NCI-H2081 treated with DMSO at 0.1 percent for 48 hours (cell line): ENCODE measurements at places on chromosomes 12 and 14.

DNA sequence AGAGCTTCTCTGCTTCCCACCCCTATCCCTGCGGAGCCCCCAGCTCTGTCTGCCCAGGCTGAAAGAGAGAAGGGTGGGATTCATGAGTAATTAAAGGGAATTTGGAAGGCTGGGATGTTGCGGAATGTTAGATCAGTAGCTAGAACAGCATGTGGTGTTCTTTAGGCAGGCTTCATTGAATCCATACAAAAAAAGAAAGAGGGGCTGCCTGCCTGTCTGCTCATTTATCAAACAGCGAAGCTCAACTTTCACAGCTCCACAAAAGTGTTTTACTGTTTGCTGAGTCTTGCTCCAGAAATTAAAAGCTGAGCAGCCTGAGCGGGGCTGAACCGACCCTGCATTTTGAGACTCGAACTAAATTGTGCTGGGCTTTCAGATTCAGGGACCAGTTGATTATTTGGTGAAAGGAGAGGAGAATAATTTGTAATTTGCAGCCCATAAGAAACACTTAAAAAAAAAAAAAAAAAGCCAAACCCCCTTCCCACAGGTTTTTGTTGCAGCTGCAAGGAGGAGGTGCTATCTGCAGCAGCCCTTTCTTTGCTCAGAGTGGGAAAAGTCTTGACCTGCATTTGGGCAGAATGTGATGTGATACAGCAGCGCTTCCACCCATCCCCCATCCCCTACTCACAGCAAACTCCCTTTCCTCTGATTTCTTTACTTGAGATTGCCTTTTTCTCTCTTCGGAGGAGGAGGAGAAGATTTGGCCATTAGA lies 89.7 kb downstream of the RFX4 start:
- DNase-seq = no peak

DNA sequence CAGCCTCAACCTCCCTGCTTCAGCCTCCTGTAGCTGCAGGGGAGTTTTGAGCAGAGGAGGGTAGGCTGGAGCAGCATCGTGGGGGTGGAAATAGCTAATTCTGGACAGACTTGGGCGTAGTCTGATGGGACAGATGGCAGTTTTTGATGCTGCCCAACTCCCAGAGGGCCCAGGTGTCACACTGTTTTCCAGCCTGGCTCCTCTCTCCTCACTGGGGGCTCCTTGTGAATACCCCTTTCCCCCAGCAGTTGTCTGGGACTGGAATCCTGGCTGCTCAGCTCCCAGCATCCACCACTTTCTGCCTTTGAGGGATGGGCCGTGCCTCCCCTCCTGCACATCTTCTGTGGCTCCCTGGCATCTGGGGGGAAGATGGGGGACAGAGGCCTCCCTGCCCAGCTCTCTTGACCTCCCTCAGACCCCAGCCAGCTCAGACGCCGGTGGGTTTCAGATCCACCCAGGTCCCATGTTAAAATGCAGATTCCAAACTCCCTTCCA lies 34.0 kb downstream of the SH2B3 start:
- no peak for DNase-seq

- no peak for DNase-seq
Observed at GRCh38 chr12:124761056-124761455, 102.6 kb downstream of the SCARB1 start.

DNA sequence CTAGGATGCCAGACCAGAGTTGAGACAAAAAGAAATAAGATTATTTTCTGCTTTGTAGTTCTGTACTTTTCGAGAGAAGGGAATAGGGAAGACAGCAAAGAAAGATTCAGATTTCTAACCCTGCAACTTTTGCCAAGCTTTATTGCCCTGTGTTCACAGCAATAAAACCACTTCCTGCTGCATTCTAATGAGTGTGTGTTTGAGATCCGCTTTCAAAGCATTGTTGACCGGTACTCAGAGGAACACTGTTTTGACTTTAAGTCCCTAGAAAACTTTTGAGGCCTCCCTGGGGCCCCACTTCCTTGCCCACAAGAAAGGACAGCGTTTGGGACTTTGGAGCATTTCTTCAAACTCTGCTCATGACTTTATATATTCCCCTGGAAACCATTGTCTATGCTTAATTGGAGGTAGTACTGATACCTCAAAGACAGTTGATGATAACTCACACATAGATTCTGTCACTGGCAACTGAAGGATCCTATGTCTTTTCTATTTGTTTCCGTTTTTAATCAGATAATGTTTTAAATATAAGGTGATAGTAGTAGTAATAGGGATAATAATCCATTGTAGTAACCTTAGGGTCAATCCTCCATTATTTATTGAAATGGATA lies 1.3 kb downstream of the RNASE6 start:
- no peak for DNase-seq

DNA sequence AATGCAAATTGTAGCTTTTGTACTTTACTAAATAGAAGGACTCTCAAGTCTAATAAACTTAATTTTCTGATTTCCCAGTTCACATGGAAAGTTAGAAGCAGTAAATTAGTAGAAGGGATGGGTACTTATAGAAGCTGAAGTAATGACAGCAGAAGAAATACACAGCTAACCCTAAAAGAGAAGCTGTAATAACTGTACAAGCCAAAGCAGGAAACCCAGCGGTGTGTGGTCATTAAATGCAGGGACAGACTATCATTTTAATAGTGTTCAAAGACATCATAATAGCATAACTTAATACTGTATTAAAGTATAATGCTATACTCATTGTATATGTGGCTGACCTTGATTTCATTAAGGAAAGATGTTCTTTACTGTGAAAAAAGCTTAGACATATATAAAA lies 74.9 kb downstream of the PCNX1 start:
- no peak for DNase-seq

DNA sequence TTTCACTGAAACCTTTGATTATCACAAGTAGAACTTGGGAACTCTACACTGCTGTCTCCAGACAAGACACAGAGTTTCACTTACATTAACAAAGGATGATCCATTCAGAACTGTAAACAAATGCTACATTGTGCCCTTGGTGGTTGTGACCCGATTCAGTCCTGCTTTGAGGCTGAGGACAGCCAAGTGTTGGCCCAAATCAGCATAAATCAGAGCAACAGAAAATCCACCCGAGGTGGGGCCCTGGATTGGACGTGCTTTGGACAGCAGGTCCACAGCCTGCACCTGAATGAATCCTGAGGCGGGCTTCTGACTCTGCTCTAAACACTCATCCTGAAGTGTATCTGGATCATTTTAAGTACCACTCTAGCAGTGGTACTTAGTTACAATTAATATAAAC lies 68.8 kb downstream of the PPP2R5C start:
- DNase-seq = no peak

GRCh38 chr12:105426766-105427165 lies 96.3 kb downstream of the C12orf75 start:
- DNase-seq = no peak

DNA sequence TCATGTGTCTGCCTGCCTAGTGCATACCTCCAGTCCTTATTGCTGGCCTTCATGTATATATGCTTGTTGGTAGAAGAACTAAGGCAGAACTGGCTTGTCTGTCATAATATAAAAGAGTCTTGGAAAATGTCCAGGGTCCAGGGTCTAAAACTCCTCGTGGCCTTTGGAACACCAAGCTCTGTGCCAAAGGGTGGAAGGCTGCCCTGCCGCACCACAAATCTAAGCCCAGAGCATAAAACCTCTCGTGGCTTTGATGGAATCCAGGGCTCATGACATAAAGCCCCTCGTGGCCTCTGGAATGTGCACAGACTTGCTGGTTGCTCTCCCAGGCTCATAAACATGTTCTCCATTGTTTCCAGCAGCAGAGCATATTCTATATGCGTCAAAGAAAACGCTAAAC lies 107.9 kb downstream of the BBS10 start:
- no peak for DNase-seq

DNA sequence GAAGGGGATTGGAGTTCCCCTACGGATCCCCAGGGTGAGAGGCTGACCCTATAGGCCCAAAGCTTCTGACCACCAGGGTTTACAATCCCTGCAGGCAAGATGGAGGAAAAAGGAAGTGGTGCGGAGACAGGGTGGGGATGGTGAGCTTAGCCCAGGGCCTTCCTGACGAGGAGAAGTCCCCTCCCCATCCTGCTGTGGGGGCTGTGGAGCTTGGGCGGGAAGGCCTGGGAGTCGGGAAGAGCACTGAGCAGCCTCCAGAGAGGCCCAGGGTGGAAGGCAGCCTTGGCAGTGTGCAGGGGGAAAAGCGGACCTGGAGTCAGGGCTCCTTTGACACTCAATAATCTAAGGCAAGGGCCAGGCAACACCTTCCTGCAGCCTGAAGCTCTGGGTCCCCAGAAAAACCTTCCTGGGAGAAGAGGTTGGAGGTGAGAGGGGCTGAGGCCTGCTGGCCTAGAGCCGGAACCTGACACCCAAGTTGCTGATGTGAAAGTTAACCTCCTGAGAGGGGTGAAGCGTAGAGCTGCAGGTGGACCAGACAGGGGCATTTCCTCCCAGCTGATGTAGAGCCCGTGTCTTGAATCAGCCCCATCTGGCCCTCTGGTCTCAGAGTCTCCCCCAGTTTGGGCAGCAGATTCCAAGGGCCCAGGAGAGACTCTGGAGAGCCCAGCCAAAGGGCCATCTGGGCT lies 6.0 kb downstream of the HDAC7 start:
- DNase-seq = no peak

- DNase-seq = no peak
Observed at GRCh38 chr12:87381742-87382141, 647.5 kb downstream of the C12orf50 start.

GRCh38 chr12:131795690-131796410 lies 32.3 kb upstream of the MMP17 start:
- DNase-seq = peak; percentile 12

DNA sequence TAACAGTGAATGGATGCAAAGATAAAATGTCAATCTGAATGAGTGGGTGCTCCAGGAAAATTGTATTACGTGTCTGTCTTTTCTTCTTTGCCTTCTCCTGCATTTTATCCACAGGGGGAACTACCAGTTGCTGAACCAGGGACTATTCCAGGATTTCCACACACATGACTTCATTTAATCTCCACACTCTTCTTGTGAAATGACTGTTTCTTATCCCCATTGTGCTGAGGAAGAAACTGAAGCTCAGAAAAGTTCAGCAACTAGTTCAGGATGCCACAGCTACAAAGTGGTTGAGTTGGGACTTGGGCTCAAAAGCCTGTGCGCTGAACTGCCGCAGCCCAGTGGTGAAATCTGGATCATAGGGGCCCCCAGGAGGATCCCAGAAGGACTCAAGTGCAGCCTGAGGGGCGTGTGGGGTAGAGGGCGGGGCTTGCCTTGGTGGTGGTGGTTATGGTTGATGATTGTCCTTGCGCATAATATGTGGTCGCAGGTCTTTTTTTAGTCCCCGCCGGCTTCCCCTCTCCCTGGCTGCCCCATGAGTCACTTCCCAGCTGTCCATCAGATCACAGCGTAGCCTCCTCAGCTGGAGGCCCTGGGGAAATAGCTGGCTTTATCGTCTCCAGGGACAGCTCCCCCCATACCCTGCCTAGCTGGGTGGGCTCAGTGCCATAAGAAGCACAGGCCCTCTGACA lies 235.2 kb upstream of the CRY1 start:
- no peak for DNase-seq

GRCh38 chr14:72907886-72908285 lies 14.0 kb upstream of the DPF3 start:
- DNase-seq = no peak

DNA sequence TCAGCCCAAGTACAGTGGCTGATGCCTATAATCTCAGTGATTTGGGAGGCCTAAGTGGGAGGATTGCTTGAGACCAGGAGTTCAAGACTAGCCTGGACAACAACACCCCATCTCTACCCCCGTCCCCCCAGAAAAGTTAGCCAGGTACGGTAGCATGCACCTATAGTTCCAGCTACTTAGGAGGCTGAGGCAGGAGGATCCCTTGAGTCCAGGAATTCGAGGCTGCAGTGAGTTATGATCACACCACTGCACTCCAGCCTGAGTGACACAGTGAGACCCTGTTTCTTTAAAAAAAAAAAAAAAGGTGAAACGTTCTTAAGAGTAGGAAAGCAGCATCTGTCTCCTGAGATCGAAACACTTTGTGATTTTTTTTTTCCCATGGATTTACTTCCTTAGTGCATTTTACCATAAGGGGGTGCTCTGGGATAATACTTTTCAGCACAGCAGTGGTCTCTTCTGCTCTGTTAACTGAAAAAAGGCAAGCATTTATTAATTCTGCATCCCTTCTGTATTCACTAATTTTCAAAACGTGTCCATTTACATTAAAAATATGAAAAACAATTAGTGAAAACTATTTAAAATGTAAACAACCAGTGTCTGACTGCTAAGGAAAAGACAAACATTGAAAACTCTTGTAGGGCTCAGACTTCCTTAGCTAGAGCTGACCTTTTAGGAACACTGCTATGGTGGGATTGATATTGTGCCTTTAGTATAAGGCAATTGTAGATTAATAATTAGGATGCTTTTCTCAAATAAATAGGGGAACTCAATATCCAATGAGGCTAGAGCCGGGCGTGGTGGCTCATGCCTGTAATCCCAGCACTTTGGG lies 31.2 kb upstream of the USP44 start:
- DNase-seq = peak; percentile 32

GRCh38 chr12:60863421-60863820 lies 1267.6 kb downstream of the SLC16A7 start:
- DNase-seq = no peak

DNA sequence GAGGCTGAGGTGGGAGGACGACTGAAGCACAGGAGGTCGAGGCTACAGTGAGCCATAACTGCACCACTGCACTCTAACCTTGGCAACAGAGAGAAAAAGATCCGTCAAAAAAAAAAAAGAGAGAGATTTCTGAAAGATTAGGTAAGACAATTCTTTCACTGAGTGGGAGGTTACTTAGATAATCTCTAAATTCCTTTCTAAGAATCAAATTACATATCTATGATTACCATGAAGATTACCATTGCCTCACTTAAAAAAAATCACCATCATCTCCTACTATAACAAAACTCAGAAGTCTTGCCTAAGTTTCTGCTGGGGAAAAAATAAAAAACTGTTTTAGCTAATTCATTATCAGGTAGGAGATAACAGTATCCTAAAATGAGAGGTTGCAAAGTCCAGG lies 366.7 kb downstream of the DUSP6 start:
- no peak for DNase-seq

GRCh38 chr14:63726499-63726898 lies 1.4 kb downstream of the SGPP1 start:
- DNase-seq = no peak

DNA sequence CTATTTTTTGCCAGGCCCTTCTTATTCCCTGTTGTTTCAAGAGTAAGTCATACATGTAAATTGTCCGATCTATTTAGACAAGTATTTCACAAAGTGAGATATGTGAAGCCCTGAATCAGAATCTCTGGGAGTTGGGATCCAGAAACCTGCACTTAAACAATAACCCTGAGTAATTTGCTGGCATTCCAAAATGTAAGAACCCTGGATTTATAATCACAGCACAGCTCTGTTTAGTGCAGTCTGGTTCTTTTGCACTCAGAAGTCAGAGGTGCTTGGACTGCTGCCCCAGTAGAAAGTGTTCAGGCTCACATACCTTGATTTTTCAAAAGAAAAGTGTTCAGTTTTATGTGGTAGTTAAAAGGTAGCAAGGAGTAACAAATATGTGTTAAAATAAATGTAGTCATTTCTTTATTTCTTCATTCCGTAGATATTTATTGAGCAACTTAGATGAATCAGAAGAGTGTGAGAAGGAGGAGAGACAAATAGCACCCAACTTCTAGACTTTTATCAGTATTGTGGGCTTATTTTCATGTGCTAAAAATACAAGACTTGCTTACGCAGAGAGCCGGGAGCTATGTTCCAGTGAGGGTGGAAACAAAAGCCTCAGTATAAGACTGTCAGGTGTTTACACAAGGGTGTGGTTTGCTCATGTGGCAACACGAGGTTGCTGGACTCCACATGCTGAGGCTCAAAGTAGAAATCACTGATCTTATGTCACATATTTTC lies 70.1 kb downstream of the SYNE2 start:
- DNase-seq = no peak
